ENCODE measurements at places on chromosomes 1 and 21. TPM values are rescaled to one million over a fixed set of nuclear protein-coding genes. Genes with fewer than 3 reads are reported as not detected.

- H3K4me3 ChIP-seq = no peak overlapping the region
- DNase-seq = no peak
- H3K27ac ChIP-seq = no peak overlapping the region
Measured at GRCh38 chr1:67465375-67465774, 35.2 kb upstream of the SERBP1 start.

GRCh38 chr1:153536012-153536670 is 350 bp upstream of the S100A6 start:
- peak overlapping the region; percentile 73 for H3K4me3 ChIP-seq
- peaks cover 19% of the 10 kb centered on the region for H3K4me1 ChIP-seq
- no peaks in the 10 kb centered on the region for H3K36me3 ChIP-seq
- H3K27ac ChIP-seq = no peak overlapping the region

- no peak overlapping the region for H3K27ac ChIP-seq
- no peaks in the 10 kb centered on the region for H3K36me3 ChIP-seq
- 0 out of 2 replicates have a peak, but pooled peaks cover 3% of the 10 kb centered on the region for H3K27me3 ChIP-seq
- H3K4me3 ChIP-seq = no peak overlapping the region
- peaks cover 3% of the 10 kb centered on the region for H3K4me1 ChIP-seq
Measured at GRCh38 chr1:214209260-214209808, 71.6 kb upstream of the SMYD2 start.

The NPL gene
- total RNA-seq = 3.2 TPM

The MANEAL gene
- total RNA-seq = 31.6 TPM

- H3K36me3 ChIP-seq = no peaks in the 10 kb centered on the region
- H3K27ac ChIP-seq = 0 out of 2 replicates have a peak overlapping the region, but pooled peaks have one; percentile 9
- peak; percentile 86 for DNase-seq
- H3K4me3 ChIP-seq = no peak overlapping the region
- no peaks in the 10 kb centered on the region for H3K27me3 ChIP-seq
Measured at GRCh38 chr1:50774759-50775351, 185.2 kb downstream of the FAF1 start.

DNA sequence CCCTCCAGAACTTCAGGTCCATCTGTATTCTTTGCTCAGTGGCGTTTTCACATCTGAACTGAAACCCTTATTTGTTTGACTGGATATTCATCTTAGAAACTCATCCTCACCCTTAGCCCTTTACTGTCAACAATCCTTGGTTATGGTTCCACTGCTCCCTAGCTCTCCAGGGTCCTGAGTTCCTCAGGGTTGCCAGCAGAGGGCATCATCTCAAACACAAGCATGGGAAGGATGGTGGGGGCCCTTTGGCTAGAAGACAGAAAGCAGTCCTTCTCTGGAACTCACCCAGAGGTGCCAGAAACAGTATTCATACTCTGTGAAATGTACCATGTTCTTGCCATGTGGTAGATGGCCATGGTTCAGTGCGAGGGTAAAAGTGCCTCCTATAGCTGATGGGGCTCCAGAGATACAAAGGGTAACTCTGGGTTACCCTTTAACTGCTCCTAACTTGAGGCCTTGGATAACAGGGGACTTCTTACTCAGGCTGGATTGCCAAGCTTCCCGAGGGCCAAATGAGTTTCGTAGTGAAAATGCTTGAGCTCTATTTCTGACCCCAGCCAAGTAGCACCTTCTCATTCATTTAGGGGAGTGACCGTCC is 11.3 kb downstream of the NCSTN start:
- peak; percentile 69 for DNase-seq
- H3K4me1 ChIP-seq = no peaks in the 10 kb centered on the region
- peaks cover 59% of the 10 kb centered on the region for H3K36me3 ChIP-seq
- no peak overlapping the region for H3K4me3 ChIP-seq
- H3K27me3 ChIP-seq = no peaks in the 10 kb centered on the region

The COL8A2 gene
- total RNA-seq = 0.04 TPM

DNA sequence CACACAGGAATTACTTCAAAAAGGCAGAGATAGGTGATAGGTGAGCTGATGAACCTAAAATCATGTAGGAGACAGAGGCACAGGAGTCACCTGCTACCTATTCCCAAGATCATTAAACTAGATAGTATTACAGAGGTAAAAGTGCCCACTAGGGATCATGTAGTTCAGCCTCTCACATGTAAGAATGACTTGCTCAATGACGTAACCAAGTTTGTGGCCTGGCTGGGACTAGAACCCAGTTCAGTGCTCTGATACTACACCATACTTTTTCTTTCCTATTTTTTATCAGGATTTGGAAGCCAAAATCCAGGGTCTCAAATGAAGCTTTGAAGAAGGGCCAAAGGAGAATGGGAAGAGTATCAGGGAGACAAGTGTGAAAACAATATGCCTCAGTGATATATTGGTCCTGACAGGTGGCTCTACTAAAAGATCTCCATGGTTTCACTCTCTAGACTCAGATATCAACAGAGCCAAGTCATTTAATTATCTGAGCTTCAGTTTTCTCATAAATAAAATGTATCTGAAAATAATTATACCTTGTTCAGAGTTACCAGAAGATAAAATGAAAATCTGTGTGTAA is 87.3 kb upstream of the SLFNL1 start:
- no peak overlapping the region for H3K27ac ChIP-seq
- H3K27me3 ChIP-seq = no peaks in the 10 kb centered on the region
- no peak for DNase-seq
- H3K4me3 ChIP-seq = no peak overlapping the region
- 0 out of 2 replicates have a peak, but pooled peaks cover 3% of the 10 kb centered on the region for H3K4me1 ChIP-seq

DNA sequence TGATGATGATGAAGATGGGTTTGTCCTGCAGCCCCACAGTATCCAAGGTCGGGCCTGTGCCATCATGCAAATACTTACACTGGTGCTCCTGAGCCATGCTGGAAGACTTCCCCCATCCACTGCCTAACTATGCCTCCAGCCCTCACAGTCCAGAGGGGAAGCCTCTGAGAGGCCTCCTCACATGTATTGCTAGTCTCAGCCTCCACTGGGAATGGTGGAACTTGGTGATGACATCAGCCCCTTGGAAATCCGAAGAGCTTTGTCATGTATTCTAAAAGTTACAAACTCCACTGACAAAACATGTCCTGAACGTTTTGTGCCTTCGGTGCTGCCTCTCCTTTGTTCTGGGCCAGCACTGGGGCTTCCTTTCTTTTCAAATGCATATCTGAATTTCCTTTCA is 61.1 kb upstream of the DMRTB1 start:
- no peak overlapping the region for H3K4me3 ChIP-seq
- H3K27ac ChIP-seq = no peak overlapping the region
- H3K4me1 ChIP-seq = no peaks in the 10 kb centered on the region
- H3K27me3 ChIP-seq = no peaks in the 10 kb centered on the region
- no peak for DNase-seq
- no peaks in the 10 kb centered on the region for H3K36me3 ChIP-seq

- no peaks in the 10 kb centered on the region for H3K27me3 ChIP-seq
- no peaks in the 10 kb centered on the region for H3K36me3 ChIP-seq
- H3K27ac ChIP-seq = no peak overlapping the region
- H3K4me1 ChIP-seq = no peaks in the 10 kb centered on the region
- no peak for DNase-seq
Measured at GRCh38 chr1:244111027-244111426, 59.9 kb downstream of the ZBTB18 start.

DNA sequence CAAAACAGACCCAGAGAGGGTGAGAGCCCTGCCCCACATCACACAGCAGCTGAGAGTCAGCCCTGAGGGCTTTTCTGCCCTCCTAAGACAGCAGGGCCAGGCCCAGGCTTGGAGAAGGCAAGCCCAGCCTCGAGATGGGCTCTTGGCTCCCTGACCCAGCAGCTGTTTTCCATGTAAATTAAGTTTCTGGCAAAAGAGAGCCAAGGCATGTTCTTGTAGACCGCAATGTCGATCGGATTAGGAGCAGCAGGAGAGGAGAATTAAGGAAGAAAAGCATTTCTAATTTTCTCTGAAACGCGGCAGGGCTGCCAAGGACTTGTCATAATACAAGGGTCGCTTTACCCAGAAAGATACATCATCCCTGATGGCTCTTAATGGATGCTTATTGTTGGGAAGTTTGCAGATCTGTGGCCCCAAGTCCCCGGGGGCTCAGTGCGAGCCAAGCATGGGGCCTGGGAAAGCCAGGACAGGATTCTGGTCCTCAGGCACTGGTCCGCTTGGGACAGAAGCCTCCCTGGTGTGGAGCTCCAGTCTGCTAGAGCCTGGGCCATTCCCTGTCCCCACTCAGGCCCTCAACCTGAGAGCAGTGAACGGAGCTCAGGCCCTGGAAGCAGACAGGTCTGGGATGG is 62.8 kb downstream of the DMRTB1 start:
- no peaks in the 10 kb centered on the region for H3K27me3 ChIP-seq
- no peak overlapping the region for H3K27ac ChIP-seq

GRCh38 chr1:187509091-187509490 is 680.3 kb downstream of the PLA2G4A start:
- H3K27me3 ChIP-seq = no peaks in the 10 kb centered on the region
- H3K4me1 ChIP-seq = no peaks in the 10 kb centered on the region
- no peak for DNase-seq
- H3K4me3 ChIP-seq = no peak overlapping the region

The ERICH3 gene
- total RNA-seq = not detected

The SPRR1B gene
- total RNA-seq = not detected

The CCDC30 gene
- total RNA-seq = 2.1 TPM

GRCh38 chr1:182270731-182271130 is 120.9 kb downstream of the GLUL start:
- no peaks in the 10 kb centered on the region for H3K36me3 ChIP-seq
- no peak for DNase-seq
- no peaks in the 10 kb centered on the region for H3K4me1 ChIP-seq
- H3K27ac ChIP-seq = no peak overlapping the region
- H3K27me3 ChIP-seq = no peaks in the 10 kb centered on the region

The RGS1 gene
- 0.22 TPM for total RNA-seq

The RNF186 gene
- total RNA-seq = not detected

GRCh38 chr1:95027046-95027445 is 45.7 kb downstream of the ALG14 start:
- H3K27ac ChIP-seq = no peak overlapping the region
- H3K27me3 ChIP-seq = no peaks in the 10 kb centered on the region
- no peaks in the 10 kb centered on the region for H3K36me3 ChIP-seq

- H3K4me3 ChIP-seq = no peak overlapping the region
- H3K27me3 ChIP-seq = no peaks in the 10 kb centered on the region
- no peak for DNase-seq
- no peaks in the 10 kb centered on the region for H3K4me1 ChIP-seq
Measured at GRCh38 chr1:60950224-60951063, 131.9 kb upstream of the NFIA start.

GRCh38 chr1:206664740-206665139 is 20.0 kb upstream of the MAPKAPK2 start:
- no peak overlapping the region for H3K4me3 ChIP-seq
- H3K36me3 ChIP-seq = no peaks in the 10 kb centered on the region
- DNase-seq = no peak
- no peaks in the 10 kb centered on the region for H3K27me3 ChIP-seq

- H3K4me1 ChIP-seq = no peaks in the 10 kb centered on the region
- H3K4me3 ChIP-seq = no peak overlapping the region
- no peaks in the 10 kb centered on the region for H3K27me3 ChIP-seq
- H3K27ac ChIP-seq = no peak overlapping the region
Measured at GRCh38 chr1:93965256-93965655, 56.0 kb upstream of the GCLM start.

- no peaks in the 10 kb centered on the region for H3K36me3 ChIP-seq
- no peaks in the 10 kb centered on the region for H3K27me3 ChIP-seq
- H3K4me1 ChIP-seq = peaks cover 54% of the 10 kb centered on the region
- DNase-seq = no peak
Measured at GRCh38 chr1:19458815-19459417, 26.4 kb downstream of the CAPZB start.

DNA sequence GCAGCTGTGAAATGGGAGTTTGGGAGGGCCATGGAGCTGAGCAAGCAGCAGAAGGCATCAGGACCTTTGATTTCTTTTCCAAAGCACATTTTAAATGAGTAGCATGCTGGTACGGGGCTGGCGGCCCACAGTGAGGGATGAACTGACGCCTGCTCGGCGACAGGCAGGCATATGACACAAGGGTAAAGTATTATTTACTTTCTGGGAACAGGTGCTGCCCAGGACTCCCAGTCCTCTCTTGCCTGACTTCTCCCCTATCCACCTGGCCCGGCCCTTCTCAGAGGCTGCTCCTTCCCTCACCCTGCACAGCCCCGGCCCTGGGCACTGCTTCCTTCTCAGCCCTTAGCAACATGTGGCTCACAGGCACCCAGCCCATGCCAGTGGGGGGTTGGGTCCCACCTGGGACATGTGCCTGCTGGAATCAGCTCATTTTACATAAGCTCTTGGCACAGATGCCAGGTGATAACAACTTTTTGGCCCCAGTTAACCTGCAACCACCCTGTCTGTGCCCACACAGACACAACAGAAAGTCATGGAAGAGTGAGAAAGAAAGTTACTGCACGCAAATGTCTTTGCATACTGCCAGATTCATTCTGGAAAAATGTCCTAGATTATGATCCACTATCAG is 112.3 kb upstream of the GADD45A start:
- H3K4me1 ChIP-seq = no peaks in the 10 kb centered on the region
- H3K36me3 ChIP-seq = no peaks in the 10 kb centered on the region
- H3K27me3 ChIP-seq = no peaks in the 10 kb centered on the region
- no peak overlapping the region for H3K4me3 ChIP-seq
- no peak overlapping the region for H3K27ac ChIP-seq
- peak; percentile 31 for DNase-seq

- H3K27ac ChIP-seq = no peak overlapping the region
- no peak for DNase-seq
- no peaks in the 10 kb centered on the region for H3K36me3 ChIP-seq
- H3K4me3 ChIP-seq = no peak overlapping the region
Measured at GRCh38 chr1:72101840-72102632, 180.3 kb downstream of the NEGR1 start.

Data from Karpas-422 (cell line).